ENCODE measurements at places on chromosomes 3 and 15. TPM values are rescaled to one million over a fixed set of nuclear protein-coding genes. Genes with fewer than 3 reads are reported as not detected.

Gene CHRNB4
- total RNA-seq: not detected

Gene CD80
- 1.3 TPM for total RNA-seq

Gene CADM2
- total RNA-seq: 0.57 TPM

GRCh38 chr3:41768363-41768762, 193.5 kb downstream of the ULK4 start:
- DNase-seq: no peak

DNA sequence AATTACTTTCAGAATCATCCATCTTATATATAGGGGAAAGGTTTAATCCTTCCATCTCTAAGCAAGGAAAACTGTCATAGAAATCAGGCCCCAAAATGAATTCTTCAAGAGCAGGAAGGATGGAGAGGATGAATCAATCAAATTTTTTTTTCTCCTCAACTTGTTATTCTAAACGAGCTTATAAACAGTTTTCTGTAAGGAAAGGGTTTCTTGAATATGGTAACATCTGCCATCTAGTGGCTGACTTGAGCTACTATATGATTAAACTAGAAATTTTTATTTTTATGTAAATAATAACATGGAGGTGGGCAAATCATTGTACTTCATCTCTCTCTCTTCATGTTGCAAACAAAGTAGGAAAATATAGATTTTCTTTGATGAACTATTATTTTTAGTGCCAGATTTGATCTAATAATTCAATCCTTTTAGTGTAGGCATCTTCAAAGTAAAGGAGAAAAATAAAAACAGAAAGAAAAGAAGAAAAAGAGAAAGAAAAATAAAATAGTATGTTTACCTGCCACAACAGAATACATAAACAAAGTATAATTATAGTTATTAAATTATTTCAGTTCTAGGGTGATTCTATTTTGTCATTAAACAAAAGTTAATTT, 146.6 kb downstream of the SERPINI1 start:
- no peak for DNase-seq

GRCh38 chr3:46972396-46972795, 4.1 kb downstream of the CCDC12 start:
- peak; percentile 8 for DNase-seq

DNA sequence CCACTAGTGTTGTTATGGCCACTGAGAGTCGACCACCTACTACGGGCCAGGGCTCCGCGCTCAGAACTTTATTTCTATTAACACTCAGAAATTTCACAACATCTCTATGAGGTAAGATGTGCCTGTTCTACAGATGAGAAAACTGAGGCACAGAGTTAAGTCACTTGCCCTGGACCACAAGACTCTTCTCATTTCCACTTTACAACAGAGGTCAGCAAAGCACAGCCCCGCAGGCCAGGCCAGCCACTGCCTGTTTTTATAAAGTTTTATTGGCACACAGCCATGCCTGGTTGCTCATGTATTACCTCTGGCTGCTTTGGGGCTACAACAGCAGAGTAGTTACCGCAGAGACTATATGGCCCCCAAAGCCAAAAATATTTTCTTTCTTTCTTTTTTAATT, 503.6 kb downstream of the SHQ1 start:
- no peak for DNase-seq

- no peak for DNase-seq
Observed at GRCh38 chr3:125591116-125591760, 4.1 kb downstream of the OSBPL11 start.

- DNase-seq: no peak
Observed at GRCh38 chr3:152204218-152204617, 64.5 kb upstream of the MBNL1 start.

GRCh38 chr3:17050071-17050470, 165.3 kb downstream of the PLCL2 start:
- no peak for DNase-seq

GRCh38 chr3:193865339-193865738, 270.6 kb upstream of the HES1 start:
- DNase-seq: no peak

GRCh38 chr3:143166376-143166775, 46.8 kb downstream of the CHST2 start:
- DNase-seq: no peak

Data from posterior vena cava (tissue), 2 donors.